ENCODE measurements at places on chromosomes 7 and 10.

DNA sequence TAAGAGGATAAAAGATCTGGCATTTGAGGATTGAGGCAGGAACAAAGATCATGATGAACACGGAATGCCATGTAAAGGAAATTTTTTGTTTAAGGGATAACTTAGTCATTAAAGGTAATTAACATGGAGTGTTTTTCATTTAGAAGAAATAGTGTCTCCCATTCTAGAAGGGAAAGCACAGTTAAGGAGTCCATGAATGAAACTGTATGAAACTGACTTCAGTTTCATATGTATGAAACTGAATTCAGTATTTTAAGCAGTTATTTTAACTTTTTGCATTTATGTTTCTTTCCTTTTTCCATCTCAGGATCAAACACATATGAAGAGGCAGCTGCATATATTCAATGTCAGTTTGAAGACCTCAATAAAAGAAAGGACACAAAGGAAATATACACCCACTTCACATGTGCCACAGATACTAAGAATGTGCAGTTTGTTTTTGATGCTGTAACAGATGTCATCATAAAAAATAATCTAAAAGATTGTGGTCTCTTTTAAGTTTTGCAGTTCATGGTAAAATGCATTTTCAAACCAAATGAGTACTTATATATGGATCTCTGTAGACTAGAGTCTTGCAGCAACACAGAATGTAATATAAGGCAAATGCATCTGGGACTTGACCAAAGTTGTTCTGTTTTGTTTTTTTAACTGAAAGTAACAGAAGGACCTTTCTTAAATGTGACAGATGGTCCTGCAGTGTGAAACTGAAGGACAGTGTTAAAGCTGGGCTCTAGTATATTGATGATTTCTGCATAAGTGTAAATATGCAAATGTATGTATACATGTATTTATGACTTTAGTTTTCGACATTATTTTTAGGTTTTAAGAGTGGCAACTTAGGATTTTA, 82.6 kb downstream of the GNAI1 start:
- DNase-seq: no peak

DNA sequence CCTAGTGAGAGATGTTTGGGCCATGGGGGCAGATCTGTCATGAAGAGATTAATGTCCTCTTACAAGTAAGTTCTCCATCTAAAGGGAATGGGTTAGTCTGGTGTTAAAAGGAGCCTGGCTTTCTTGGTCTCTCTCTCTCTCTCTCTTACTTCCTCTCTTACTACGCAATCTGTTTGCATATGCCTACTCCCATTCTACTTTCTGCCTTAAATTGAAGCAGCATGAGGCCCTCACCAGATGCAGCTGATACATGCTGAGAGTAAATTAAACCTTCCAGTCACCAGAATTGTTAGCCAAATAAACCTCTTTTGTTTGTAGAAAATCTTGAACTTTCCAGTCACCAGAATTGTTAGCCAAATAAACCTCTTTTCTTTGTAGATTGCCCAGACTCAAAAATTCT, 884.1 kb downstream of the NRG3 start:
- DNase-seq: no peak

DNA sequence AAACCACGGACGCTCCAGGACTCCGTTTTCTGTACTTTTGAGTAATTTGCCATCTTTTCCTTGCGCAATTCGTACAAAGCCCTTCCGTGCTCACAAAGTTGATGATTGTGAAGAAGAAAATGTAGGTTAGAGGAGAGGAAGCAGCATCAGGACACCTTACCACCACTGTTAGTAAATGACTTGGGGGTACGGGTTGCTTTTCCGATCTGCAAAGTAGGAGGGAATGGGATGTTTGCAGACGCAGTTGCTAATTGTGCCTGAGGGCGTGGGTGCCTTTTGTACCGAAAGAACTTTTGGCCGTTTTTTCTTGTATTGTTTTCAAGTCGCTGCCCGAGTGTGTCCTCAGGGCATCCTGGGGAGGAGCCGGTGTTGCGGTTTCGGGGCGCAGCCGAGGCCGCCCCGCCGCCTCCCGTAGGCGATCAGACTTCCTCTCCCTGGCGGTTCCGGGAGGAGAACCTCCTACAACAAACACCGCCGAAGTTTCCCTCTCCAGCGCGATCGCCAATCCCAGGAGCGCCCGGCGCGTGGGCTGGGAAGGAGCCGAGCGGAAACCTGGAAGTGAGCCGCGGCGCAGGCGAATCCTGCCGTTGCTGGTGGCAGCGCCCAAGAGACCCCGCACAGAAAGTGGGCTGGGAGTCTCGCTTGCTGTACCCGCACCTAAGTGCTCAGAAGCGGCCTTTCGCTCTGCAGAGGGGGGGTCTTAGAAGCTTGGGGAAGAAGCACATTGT, 1.0 kb downstream of the PRR15 start:
- DNase-seq: peak; percentile 38

DNA sequence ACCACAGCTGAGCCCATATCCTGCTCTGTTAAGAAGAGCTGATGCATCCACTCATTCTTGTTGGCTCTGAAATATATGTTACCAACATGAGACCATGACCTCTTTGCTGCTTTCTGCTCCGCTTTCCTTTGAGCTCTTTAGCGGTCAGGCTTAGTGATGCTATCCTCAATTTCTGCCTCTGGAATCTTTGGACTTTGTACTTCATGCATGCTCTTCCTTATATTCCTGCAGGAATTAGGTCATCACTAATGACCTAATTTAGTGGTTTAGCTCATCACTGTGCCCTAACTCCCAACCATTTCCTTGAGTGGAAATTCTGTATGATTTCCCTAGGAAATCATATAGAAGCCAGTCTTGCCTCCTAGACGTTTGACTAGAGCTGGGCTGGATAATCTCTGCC, 119.5 kb downstream of the AOAH start:
- no peak for DNase-seq

Data from NCI-H526 treated with DMSO at 0.1 percent for 48 hours (cell line).